ENCODE measurements at places on chromosomes 12 and 14. TPM values are rescaled to one million over a fixed set of nuclear protein-coding genes. Genes with fewer than 3 reads are reported as not detected.

Gene KRT80
- 0.19 TPM for total RNA-seq

Gene KLRD1
- 4.8 TPM for total RNA-seq

Gene ZFHX2
- total RNA-seq = 2.3 TPM

Gene CLMN
- 9.4 TPM for total RNA-seq

DNA sequence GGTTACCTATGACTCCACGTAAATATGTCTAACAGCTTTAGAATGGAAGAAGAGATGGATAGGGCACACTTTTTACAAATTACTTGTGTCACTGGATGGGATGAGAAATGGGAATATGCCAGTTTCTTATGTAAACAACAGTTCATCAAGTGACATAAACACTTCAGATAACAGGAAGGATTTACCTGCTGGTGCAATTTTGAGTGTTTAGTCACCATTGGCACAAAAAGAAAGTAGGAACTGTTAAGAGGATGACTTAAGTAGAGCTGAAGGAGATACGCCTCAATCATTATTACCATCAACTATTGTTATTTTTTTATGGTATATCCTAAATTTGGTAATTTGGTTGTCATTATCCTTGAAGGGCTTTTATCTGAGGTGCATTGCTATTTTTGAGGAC, 83.2 kb downstream of the RMST start:
- no peak for DNase-seq

- DNase-seq = no peak
Measured at GRCh38 chr12:48029491-48030172, 25.4 kb upstream of the COL2A1 start.

GRCh38 chr14:20167091-20167490, 23.6 kb upstream of the OR11G2 start:
- no peak for DNase-seq

DNA sequence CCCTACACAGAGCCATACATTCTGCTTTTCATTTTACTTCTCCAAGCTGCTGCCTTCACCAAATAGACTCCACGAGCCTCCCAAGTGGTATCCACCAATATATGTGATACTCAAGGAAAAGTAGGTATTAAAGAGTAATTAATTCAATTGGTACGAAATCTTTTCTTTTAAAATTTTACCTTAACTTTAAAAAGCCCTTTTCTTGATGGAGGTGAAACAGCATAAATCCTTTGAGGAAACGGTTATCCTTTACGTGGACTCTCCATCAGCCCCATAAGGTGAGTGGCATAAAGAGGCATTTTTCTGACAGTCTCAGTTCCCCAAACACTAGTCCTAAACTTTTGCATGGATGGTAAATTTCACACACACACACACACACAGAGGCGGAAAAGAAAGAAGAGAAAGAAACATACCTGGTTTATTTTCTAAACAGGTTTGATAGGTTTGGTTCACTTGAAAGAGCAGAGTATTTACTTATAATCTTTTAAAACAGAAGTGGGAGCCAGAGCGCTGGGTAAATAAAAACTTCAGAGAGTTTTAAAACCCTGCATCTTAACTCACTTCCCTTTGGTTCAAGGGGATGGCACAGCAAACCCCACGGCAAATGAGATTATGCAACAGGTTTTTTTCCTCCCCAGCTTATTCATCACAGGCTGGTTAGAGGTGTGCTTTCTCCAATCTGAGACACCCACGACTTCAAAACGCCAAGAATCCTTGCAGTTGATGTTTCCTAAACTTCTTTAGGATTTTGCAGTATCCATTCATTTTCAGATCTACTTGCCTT, 1.9 kb downstream of the DUSP16 start:
- no peak for DNase-seq

GRCh38 chr12:58189030-58189429, 247.7 kb downstream of the ATP23 start:
- no peak for DNase-seq

DNA sequence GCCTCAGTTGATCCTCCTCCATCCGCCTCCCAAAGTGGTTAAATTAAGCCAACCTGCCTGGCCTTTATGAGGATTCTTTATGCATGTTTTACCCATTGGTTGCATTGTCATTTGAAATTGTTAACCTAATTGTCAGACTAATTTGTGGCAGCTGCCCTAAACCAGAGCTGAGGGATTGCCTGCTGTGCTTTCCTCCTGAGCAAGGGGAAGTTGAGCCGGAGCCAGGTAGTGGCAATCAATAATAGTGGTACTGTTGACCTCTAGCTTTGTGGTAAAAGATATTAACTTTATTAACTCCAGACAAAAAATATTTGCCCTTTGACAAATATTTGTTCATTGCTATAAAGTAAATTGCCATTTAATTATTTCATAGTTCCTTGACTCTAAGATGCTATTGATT, 5.6 kb upstream of the HEBP1 start:
- DNase-seq = no peak

- DNase-seq = no peak
Measured at GRCh38 chr12:15306605-15307004, 15.7 kb upstream of the PTPRO start.

- no peak for DNase-seq
Measured at GRCh38 chr14:77022236-77022852, 6.2 kb downstream of the IRF2BPL start.

DNA sequence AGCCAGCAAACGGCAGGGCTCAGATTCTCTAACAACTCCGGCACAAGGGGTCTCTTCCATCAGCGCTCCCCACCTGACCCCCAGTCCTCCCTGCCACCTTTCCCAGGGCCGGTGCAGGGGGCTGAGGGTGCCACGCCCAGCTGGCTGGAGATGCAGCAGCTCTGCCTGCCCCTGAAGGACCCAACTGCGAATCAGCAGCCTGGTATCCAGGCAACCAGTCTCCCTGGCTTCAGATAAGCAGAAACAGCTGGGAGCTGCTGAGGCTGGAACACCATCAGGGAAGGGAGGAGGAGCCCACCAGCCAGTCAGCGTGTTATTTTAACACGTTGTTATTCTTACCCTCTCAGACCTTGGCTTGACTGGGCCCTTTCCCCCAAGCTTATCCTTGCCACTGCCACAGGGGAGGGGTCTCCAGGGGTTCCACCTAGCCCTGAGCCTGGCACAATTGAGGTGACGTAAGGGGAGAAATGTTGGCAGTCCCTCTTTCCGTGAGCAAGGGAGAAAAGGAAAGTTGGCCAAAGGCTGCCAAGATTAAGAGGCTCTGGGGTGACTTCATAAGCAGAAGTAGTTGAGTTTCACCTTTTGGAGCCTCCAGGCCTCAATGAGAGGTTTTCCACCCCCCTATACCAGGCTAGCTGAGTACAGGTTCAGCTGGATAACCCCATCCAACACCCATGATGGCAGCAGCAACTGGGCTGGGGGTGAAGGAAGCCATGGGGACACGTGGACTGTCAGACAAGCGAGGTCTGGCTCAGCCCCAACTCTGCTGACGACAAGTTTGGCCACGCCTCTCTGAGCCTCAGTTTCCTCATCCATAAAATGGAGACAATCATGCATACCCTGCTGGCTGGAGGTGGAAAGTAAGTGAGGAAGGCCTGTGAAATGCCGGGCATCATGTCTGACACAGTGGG, 91.1 kb downstream of the IRF2BPL start:
- peak; percentile 83 for DNase-seq

- DNase-seq = peak; percentile 89
Measured at GRCh38 chr14:93880021-93880820, 46.9 kb upstream of the FAM181A start.

DNA sequence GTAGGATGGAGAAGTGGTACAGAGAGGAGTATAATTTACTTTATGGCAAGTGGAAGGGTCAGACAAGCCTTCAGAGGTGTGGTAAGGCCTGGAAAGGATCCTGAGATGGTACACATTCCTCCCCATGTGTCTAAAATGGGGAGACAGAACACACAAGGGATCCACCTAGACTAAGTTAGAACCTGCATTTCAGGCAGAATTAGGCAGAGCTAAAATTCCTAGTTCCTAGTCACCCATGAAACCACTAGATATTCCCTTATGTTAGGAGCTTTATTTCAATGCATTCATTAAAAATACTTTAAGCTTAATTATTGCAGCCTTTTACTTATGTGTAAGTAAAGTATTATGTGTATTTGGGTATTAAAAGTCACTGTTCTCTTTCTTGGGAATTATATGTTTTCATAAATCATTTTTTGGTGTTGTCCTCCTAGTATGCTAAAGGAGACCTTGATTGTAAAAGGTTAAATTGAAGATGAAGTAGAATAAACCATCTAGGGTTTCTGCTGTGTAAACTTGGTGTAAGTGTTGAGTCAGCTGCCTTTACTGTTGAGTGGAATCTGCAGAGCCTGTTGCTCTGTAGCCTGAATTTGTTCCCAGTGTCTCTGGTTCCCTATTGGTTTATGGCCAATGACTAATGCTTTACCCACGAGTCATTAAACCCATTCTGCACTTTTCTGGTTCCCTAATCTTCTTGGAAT, 423.2 kb downstream of the ATP23 start:
- no peak for DNase-seq
